ENCODE measurements at places on chromosomes 7 and 10.

GRCh38 chr7:153509768-153510167 lies 542.4 kb upstream of the DPP6 start:
- no peak for DNase-seq

- DNase-seq = no peak
These were observed 61.8 kb downstream of the OAT start for GRCh38 chr10:124356701-124357560.

- DNase-seq = no peak
These were observed 63.1 kb upstream of the CACNA2D1 start for GRCh38 chr7:82506702-82507101.

DNA sequence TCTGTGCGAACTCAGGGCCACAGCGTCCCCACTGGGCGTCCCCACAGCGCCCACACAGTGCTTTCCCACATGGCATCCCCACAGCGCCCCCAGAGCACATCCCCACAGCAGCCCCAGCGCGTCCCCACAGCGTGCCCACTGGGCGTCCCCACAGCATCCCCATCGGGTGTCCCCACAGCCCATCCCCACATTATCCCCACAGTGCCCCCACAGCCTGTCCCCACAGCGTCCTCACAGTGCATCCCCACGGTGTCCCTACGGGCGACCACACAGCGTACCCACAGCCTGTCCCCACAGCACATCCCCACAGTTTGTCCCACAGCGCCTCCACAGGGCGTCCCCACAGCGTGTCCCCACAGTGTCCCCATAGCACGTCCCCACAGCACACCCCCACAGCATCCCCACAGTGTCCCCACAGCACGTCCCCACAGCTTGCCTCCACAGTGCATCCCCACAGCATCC lies 131.6 kb downstream of the ACTR3B start:
- no peak for DNase-seq

GRCh38 chr10:62050893-62051433 lies 149.5 kb downstream of the ARID5B start:
- DNase-seq = peak; percentile 25

DNA sequence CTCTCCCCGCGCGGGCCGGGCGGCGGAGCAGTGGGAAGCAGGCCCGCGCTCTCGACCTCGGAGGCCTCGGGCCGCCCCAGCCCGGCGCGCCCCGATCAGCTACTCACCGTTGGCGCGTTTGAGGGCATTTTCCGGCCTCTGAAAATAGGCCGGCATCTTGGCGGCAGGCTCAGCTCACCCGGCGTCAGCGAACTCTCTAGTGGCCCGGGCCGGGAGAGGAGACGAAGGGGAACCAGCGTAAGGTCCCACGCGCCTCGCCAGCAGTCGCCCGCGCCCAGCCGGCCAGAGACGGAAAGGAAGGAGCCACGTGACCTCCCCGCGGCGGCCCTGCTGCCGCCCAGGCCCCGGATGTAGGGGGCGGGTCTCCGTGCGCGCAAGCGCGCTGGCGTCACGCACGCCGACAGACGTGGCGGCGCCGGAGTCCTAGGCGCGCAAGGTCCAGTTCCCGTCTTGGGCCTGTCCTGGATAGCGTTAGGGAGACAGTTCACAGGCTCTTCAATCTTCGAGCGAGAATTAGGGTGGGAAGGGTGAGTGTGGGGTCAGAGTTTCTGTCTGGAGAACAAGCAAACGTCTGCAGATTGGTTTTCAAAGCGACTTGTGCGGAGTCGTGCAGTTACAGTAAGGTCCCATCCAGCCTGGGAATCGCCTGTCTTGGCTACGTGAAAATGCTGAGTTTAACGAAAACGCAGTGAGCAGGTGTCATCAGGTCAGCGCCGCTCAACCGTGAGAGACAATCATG lies at the start of gene EIF3A:
Gene EIF3A, minus strand, starts transcription at position 297 of the 739 bp plus-strand sequence. Its CDS starts 141 bp downstream, at position 156.
- DNase-seq = peak; percentile 62

GRCh38 chr10:30828680-30829079 lies 199.1 kb upstream of the LYZL2 start:
- DNase-seq = no peak

- DNase-seq = no peak
These were observed 32.6 kb upstream of the PDK4 start for GRCh38 chr7:95628831-95629439.

DNA sequence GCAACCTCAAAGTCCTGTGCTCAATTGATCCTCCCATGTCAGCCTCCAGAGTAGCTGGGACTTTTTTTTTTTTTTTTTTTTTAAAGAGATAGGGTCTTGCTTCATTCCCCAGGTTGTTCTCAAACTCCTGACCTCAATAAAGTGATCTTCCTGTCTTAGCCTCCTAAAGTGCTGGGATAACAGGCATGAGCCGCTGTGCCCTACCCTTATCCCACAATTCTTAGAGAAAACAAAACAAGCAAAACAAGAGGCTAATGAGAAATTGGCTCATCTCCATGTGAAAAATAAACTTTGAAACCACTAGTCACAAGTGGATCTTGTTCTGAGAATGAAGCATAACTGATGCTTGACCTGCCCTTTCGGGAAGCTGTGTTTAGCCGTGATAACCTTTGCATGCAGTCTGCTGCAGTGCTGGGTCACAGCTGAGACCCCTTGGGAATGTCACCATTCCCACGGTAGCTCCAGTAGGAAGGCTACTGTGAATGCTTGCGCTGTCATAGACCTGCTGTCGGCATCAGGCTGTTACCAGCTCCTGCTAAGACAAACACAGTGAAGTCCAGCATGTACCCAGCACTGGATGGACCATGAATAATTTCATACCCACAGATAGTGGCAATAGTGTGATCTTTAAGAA lies 290.7 kb upstream of the KIAA1217 start:
- no peak for DNase-seq

DNA sequence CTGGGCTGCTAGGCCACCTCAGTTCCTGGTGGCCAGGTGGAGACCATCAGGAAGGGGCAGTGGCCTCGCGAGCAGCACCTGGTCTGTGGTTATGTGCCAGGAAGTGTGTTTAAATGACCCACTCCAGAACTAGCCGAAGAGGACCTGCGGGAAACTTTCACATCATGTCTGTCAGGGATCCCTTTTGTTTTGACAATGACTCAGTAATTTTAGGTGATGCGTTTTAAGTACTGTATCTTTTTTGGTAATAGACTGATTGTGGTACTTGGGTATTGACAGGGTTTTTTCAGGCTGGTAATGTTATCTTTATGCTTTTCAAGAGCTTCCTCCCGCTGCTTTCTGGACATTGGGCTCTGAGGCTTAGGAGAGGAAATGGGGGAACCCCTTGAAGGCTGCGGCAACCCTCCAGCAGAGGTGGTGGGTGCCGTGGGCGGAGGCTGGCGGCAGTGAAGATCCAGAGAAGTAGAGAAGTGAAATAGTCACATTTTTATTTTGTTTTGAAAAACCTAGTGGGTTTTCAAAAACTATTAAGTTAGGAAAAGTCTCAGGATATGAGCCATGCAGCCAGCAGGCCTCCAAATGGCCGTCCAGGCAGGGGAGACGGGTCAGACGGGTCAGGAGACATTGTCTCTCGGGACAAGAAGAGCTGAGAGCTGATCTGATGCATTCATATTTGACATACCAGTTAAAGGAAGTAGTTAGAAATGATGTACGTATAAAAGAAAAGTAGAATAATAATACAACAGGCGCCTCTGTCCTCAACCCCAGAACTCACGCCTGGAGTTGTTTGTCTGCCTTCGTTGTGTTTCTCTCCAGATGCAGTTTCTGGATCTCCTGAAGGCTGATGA lies 27.7 kb downstream of the PPP2R2D start:
- DNase-seq = no peak

- no peak for DNase-seq
These were observed 61.8 kb downstream of the PYROXD2 start for GRCh38 chr10:98353170-98353569.

- DNase-seq = no peak
These were observed 4.3 kb downstream of the KIAA1217 start for GRCh38 chr10:24213266-24213665.

DNA sequence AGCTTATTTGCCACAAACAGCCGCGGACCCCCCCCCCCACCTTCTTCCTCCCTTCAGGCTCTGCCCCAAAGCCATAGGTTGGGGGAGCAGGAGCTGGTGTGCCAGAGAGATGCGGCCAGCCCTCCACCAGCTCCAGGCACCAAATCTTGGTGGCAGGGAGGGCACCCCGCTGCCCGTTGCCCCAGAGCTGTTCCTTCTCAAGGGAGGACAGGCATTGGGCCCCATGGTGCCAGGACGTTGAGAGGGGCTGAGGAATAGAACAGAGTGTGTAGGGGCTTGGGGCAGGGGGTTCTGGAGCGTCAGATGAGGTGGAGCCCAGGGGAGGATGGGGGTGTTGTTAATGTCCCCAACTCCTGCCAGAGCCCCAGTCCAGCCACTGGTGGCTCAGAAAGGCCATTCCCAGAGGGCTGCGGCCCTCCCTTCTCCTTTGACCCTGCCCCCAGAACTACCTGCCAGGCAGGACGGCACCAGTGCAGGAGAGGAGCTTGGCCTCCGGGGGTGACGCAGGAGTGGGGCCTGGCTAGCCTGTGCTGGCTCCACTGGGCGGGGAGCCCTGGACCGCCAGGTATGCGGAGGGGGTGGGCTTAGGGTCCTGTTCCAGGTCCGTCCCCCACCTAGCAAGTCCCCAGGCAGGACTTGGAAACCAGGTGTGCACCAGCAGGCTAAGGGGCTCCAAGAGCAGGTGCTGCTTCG lies 10.0 kb upstream of the SEC24C start:
- DNase-seq = no peak

- no peak for DNase-seq
These were observed 284.6 kb downstream of the RPS24 start for GRCh38 chr10:78318305-78318704.

GRCh38 chr7:128267595-128267924 lies 26.5 kb downstream of the LEP start:
- no peak for DNase-seq

GRCh38 chr7:92466682-92467081 lies 11.1 kb downstream of the ERVW-1 start:
- no peak for DNase-seq

DNA sequence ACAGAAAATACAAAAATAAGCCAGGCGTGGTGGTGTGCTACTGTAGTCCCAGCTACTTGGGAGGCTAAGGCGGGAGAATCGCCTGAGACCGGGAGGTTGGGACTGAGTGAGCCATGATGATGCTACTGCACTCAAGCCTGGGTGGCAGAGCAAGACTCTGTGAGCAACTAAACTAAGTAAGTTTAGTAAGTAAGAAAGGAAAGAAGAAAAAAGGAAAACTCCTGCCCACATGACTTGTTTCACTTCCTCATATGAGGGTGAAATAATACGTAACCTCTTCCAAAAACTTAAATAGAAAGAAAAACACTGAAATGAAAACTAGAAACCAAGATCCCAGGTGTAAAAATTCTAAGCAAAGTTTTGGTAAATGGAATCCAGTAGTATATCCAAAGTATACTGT lies 79.6 kb downstream of the LARP4B start:
- DNase-seq = no peak

- DNase-seq = no peak
These were observed 91.6 kb downstream of the KCNMA1 start for GRCh38 chr10:77546042-77546441.

DNA sequence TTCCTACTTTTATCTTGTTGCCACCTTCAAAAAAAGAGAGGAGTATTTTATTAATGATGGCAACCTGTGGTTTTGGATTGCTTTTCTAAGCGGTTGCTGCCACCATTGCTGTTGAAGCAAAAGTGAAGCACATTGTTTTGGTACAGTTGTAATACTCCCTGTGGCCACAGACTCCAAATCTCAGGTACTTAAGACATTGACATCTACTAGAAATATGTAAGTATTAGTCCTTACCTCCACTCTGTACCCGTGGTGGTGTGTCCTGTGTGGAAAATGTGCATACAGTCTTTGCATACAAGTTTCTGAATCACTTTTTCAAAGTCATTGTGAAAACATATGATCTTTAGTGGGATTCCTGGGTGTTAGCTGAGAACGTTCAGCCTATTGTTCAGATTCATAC lies 85.7 kb downstream of the ANLN start:
- DNase-seq = no peak

GRCh38 chr7:156932006-156932405 lies 17.5 kb upstream of the NOM1 start:
- DNase-seq = no peak

GRCh38 chr10:58919927-58920654 lies 256.4 kb upstream of the PHYHIPL start:
- DNase-seq = no peak

Measured in activated CD8-positive, alpha-beta memory T cell treated with anti-CD3 and anti-CD28 coated beads for 1 hour (primary cell).